H7 (cell line): ENCODE measurements at places on chromosomes 5 and 9.

DNA sequence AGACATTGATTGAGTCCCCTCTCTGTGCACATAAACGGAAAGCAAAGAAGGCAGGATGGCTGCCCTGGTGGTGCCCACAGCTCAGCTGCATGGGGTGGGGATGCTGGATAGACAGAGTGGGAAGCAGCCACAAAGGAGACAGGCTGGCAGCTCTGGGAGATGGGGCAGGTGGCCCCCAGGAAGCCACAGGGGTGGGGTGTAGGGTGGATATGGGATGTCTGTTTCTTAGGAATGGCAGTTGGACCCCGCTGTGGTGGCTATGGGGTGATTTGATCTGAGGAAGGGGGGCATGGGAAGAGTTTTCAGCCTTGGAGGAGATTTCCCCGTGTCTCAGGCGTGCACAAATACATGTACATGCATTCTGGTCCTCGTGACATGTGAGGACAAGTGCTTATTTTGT, 50.2 kb upstream of the VDAC1 start:
- DNase-seq: no peak

DNA sequence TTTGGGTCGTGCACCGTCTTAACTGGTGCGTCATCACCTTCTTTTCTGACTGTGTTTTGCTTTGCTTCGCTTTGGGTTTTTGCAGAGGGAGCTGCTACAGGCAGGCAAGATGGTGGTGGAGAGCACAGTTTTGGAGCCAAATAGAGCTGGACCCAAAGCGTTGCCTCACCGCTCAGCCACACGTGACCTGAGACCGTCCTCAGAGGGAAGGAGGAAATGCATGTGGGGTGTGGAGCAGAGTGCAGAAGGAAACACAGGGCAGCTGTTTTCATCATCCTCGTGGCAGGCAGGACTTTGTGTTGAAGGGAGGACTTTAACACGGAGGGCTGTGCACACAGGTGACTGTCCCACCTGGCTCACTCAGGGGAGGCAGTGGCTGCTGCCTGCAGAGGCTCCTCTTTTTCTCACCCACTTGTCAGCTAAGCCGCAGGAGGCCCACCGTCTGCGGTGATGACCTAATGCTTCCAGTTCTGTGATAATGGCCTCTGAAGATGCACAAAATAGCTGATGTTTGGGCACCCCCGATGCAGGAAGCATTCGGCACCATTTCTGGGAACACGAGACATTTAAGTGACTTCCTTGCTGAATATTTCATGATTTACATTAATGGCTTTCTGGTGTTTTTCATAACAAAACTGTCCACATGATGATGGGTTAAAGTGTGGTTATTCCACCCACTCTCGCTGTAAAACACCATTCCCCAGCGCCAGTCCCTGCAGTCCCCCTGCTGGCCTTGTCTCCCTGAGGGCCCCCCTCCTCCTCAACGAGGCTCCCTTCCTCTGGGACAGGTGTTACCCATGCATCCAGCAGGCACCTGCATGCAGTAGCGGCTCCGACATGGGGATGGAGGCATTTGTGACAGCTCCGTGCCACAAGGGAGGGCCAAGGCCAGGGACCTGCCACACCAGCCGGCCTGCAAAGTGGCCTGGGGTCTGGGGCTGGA, 12.4 kb upstream of the UBAC1 start:
- peak; percentile 64 for DNase-seq

DNA sequence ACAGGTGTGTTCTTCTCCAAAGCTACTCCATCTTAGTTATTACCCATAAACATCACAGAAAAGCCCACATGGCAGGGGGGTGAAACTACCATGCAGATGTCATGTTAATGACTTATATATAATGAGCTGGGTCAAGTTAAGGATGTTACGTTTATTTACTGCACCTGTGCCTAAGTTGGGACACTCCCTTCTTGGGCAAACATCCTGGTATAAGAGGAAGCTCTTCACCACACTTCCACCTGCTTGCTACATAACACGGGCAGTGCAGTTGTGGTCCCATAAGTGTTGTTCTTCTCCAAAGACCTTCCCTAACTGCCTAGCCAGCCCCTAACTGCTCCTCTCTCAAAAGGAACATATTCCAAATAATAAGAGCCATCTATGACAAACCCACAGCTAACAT, 9.3 kb upstream of the ZCCHC9 start:
- DNase-seq: no peak

DNA sequence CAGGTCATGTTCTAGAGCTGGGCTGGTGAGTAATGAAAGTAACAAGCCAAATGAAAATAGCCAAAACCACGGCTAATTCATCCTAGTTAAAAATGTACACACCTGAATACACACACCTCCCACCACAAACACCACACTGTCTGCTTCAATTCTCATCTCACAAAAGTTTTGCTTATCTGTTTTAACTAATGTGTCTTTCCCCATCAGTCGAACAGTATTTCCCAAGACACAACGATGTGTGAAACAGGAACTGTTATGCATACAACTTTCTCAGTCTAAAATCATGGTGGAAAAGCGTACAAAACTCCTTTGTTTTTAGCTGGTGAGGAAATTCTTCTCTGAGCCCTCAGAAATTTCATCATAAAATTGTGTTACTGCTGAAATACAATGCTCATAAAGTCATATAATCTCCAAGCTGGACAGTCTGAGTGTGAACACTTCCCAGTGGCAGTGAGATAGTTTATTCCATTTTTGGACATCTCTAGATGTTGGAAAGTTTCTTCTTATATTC, 242.4 kb downstream of the EFNA5 start:
- DNase-seq: no peak

DNA sequence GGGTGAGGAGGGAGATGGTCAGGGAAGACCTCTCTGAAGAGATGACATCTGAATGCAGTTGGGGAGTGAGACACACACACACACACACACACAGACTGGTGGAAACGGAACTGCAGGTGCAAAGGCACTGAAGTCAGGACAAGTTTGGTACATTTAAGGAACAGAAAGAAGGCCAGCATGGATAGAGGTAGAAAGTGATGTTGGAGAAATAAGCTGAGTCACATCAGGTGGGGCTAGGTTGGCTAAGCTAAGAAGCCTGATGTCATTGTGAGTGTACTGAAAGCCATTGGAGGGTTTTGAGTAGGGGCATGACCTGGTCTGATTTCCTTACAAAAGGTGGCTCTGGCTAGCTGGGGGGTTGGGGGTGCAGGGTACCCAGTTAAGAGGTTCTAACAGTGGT, 3.1 kb downstream of the BSPRY start:
- DNase-seq: no peak

- peak; percentile 51 for DNase-seq
These were observed 15.5 kb downstream of the CARD19 start for GRCh38 chr9:93111371-93112115.

DNA sequence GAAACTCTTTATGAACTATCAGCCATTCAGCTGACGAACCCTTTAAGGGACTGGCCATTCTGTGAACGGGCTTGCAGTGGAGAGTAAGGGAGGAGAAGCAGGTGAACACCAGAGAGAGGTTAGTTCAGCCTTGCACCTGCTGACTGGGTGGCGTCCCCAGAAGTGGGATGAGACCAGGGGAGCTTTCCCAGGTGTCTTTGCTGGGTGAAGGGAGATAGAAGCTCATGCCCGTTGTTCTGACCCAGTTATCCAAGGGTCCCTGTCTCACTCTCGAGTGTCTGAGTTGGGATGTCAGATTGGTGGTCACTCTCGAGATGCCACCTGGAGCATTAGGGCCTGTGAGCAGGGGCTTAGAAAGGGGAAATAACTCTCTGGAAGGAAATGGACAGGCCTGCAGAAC, 68.7 kb downstream of the MSX2 start:
- no peak for DNase-seq

DNA sequence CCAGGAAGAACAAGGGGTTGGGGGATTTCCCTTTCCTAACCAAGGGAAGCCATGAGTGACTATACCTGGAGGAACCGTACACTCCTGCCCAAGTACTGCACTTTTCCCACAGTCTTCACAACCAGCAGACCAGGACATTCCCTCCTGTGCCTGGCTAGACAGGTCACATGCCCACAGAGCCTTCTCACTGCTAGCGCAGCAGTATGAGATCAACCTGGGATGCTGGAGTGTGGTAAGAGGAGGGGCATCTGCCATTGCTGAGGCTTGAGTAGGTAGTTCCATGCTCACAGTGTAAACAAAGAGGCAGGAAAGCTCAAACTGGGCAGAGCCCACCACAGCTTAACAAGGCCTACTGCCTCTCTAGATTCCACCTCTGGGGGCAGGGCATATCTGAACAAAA, 35.9 kb downstream of the SAXO1 start:
- no peak for DNase-seq

- DNase-seq: peak; percentile 44
These were observed 161.6 kb downstream of the C5orf15 start for GRCh38 chr5:133806847-133807246.

DNA sequence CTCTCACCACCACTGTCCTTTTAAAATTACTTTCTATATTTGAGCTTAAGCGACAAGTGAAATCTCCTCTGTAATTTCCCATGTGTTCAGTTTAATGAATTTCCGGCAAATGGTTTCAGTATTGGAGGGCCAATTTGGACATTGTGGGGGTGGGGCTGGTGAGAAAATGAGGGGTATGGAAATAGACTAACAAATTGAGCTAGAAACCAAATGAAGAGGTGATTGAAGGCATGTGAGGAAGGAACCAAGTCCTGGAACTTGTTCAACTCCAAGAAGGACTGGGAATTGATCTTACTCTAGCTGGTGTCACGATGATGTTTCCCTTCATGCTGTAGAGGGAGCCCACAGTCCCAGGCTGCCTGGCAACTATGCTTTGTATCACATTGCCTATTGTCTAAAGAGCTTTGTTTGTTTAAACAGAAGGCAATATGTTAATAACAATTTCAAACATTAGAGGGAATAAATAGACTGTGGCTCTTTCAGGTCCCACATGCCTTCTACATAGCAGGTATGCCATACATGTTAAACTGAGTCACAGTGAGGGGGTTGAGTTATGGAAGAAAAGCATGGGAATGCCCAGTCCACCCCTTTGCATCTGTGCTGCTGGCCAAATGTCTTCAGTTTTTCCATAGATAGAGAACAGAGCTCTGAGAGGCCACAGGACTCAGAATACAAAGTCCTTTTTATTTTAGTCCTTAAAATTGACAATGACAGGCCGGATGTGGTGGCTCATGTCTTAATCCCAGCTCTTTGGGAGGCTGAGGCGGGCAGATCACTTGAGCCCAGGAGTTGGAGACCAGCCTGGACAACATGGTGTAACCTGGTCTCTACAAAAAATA, 25.0 kb upstream of the MATR3 start:
- peak; percentile 43 for DNase-seq

- no peak for DNase-seq
These were observed 28.7 kb downstream of the BICD2 start for GRCh38 chr9:92735636-92736562.
